Activated T-cell treated with anti-CD3 and anti-CD28 coated beads, Interleukin-2, amount 50 U/mL, for 1 hour (primary cell): ENCODE measurements at places on chromosomes 6 and 20.

GRCh38 chr6:14084388-14084787 is 33.2 kb upstream of the CD83 start:
- DNase-seq = no peak

DNA sequence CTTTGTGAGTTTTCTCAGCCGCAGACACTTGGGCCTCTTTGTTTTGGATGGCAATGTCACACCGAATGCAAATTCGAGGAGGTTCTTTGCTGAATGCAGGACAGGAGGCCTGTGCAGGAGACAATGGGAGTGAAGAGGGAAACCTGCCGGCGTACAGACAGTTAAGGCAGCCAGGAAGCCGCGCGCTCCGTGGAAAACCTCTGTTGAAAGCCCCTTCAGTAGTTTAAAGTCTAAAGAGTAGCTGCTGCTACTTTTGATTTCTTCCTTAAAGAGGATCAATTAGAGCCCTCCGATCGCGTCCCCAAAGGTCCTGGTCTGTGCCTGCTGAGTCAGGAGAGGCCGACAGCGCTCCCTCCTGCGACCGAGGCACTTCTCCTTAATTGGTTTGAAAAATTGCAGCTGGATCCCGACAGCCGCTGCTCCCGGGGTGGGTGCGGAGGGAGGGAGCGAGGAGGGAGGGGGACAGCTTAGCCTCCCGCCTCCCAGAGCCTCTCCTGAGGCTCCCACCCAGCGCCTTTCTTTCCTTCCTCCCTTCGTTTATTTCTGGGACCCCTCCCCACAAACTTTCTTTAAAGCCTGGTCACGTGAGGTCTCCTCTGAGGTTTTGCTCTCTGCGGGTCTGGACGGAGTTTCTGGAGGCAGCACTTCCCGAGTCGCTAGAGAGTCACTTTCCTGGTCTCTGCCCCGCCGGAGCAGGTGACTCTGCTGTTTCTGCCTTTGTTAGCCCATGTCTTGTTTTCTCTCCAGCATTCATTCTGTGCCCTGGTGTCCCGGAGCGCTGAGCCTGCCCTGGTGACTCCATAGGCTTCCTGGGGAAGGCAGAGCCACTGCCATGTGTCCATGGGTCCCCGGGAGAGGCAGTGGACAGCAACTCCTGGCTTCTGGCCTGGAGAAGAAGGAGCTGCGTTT is 22.3 kb upstream of the RPP40 start:
- DNase-seq = no peak

DNA sequence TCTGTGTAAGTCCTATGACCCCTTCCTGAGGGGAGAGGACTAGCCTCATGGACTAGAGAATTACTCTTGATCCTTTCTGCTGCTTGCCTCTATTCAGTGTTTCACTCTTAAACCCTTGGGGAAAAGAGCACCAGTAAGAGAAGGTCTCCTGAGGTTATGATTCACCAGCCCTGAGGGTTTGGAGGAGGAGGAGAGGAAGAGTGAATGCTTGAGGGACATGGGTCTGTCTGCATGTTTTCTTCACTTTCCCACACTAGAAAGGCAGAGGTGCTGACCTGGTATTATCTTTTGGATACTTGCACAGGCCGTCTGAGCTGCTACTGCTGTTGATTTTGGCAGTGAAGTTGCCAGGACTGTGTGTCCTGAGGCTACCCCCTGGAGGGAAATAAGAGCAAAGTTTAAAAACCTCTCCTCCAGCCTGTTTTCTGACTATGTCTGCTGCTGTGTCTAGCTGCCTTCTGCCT is 78.3 kb downstream of the CD109 start:
- DNase-seq = no peak

GRCh38 chr6:160750276-160750689 is 48.2 kb downstream of the PLG start:
- no peak for DNase-seq
